T-helper 1 cell treated with Interleukin-12 subunit alpha and Interleukin-12 subunit beta and Interleukin-4 antibody, amounts not matched to agents 30 ng/mL and 1 ng/mL, for 36 hours (primary cell): ENCODE measurements at places on chromosomes 6 and 20. TPM values are rescaled to one million over a fixed set of nuclear protein-coding genes. Genes with fewer than 3 reads are reported as not detected.

Gene DNAJC5
- 58.3 and 58.4 TPM in 2 replicates for total RNA-seq

Gene MYBL2
- 78.2 and 78.7 TPM in 2 replicates for total RNA-seq

Gene TRMT11
- 17.0 and 17.3 TPM in 2 replicates for total RNA-seq

Gene SCAF8
- total RNA-seq = 42.1 and 44.5 TPM in 2 replicates

Gene SLC17A3
- 0.59 and 0.66 TPM in 2 replicates for total RNA-seq

Gene OPN5
- total RNA-seq = not detected in 2 replicates

Gene TINAG
- total RNA-seq = not detected in 2 replicates

Gene GRM1
- not detected in 2 replicates for total RNA-seq

Gene C6orf58
- not detected in 2 replicates for total RNA-seq

Gene TUBB2B
- total RNA-seq = 0.12 TPM in 1 of 2 replicates, not detected in the other

Gene HLA-DQB2
- total RNA-seq = 7.1 and 7.7 TPM in 2 replicates

Gene ADAM33
- total RNA-seq = not detected in 2 replicates

Gene BYSL
- 39.2 and 39.3 TPM in 2 replicates for total RNA-seq

Gene SIRPB1
- total RNA-seq = 3.0 and 4.5 TPM in 2 replicates

Gene COL19A1
- not detected in 2 replicates for total RNA-seq

Gene TEAD3
- 0.17 and 0.29 TPM in 2 replicates for total RNA-seq

Gene DSP
- total RNA-seq = 0.10 TPM in 1 of 2 replicates, not detected in the other

Gene MTFR2
- 14.5 and 17.9 TPM in 2 replicates for total RNA-seq

Gene HLA-DRA
- total RNA-seq = 240 and 242 TPM in 2 replicates

Gene FERMT1
- total RNA-seq = 0.07 and 0.17 TPM in 2 replicates

Gene RAMACL
- 0.22 and 0.39 TPM in 2 replicates for total RNA-seq

Gene TPX2
- total RNA-seq = 79.9 and 84.3 TPM in 2 replicates

Gene BPIFB2
- not detected in 2 replicates for total RNA-seq

Gene NOX3
- not detected in 2 replicates for total RNA-seq

Gene COL12A1
- total RNA-seq = not detected in 2 replicates

Gene BMP2
- total RNA-seq = not detected in 2 replicates

Gene CRISP3
- total RNA-seq = not detected in 2 replicates

Gene ACSS1
- 24.0 and 25.9 TPM in 2 replicates for total RNA-seq

Gene DDO
- total RNA-seq = not detected in 2 replicates

Gene SLC35D3
- not detected in 2 replicates for total RNA-seq

Gene PRRT1
- 0.32 and 0.63 TPM in 2 replicates for total RNA-seq

Gene KCNK16
- not detected in 2 replicates for total RNA-seq

Gene PRPH2
- not detected in 2 replicates for total RNA-seq

Gene COMMD7
- 66.2 and 67.9 TPM in 2 replicates for total RNA-seq
